ENCODE measurements at places on chromosomes 12 and 14.
A peak's percentile ranks its signal among the peaks of the same experiment; 100 is the strongest.

- peak; percentile 23 for DNase-seq
Measured at GRCh38 chr12:120261951-120262851, 3.3 kb downstream of the PXN start.

DNA sequence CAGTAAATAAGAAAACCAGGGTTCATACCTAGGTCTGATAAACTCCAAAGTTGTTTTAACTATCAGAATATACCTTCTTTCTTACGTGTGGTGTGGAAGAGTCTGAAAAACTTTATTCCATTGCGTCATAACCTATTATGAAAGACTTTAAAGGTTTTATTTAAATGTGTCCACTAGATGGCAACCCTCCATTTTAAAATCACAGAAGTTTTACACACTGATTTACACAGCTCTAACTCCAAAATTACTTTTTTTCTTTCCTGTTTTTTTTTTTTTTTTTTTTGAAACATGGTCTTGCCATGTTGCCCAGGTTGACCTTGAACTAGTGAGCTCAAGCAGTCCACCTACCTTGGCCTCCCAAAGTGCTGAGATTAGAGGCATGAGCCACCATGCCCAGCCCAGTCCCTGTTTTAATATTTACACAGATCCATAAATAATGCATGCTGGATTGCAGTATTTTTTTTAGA lies 17.3 kb upstream of the TMPRSS12 start:
- DNase-seq, result no peak

GRCh38 chr12:125983094-125983783 lies 918.0 kb downstream of the AACS start:
- peak; percentile 1 for DNase-seq

DNA sequence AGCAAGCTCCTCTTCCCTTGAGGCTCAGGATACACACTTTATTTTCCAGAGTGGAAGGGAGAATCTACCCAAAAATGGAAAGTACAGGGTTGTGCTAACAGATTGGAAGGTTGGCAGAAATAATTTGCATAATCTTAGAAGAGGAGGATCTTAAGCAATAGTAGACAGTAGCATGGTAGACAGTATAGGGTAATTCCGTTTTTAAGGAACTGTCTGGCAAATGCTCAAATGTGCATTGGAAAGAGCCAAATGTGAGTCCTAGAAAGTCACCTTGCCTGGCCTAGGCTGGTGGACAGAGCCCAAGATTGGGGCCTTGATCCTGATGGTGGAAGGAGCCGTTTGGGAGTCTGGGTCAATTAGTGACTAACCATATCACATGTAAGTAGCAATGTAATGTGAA lies 13.1 kb upstream of the CARMIL3 start:
- DNase-seq, result no peak

DNA sequence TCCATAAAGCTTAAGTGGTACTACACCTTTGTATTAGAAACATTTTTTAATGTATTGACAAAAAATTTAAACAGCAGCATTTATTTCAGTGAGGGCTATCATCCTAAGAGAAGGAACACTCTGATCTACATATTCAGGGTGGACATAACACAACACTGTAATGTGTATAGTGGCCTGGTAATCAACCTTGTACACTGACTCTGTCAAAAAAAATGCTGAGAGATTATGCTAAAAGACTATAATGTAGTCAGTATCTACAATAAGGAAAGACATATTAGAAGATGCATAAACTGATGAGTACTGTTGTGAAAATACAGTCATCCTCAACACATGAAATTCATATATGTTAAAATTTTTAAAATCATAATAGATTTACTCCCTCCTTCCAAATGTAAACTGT lies 68.2 kb downstream of the C2CD5 start:
- no peak for DNase-seq

DNA sequence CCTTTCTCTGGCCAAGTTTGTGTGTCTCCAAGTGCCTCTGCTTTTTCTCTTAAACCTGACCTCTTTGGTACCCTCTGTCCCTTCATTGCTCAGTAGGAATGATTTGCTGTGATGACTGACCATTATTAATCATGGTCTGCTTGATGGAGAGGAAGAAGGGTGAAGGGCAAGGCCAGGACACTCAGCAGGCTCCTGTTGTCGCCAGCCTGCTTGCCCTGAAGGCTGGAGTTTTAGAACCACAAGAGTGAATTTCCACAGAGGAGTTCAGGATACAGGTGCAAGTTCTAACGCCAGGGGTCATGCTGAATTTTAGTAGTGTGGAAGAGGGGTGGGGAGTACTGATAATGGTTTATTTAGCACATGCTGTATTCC lies 2.8 kb upstream of the ITGA5 start:
- no peak for DNase-seq

GRCh38 chr14:38723959-38724358 lies 379.1 kb downstream of the SEC23A start:
- no peak for DNase-seq

- DNase-seq, result no peak
Measured at GRCh38 chr12:66744956-66745383, 66.1 kb upstream of the GRIP1 start.

- DNase-seq, result no peak
Measured at GRCh38 chr14:104341532-104342434, 203.4 kb downstream of the KIF26A start.

DNA sequence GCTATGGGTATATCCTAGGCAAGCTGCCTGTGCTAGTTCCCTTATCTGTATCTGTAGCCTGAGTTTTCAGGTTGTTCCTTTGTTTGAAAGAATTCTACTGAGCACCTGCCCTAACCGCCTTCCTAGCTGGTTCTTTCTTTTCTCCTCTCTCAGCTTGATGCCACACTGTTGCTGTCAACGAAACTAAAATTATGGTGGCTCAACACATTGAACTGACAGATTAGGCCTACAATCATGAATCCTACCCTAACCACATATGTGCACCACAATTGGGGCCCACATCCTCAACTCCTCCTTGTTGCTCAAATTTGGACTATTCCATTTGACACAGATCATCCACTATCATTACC lies 36.2 kb upstream of the RESF1 start:
- DNase-seq, result no peak

DNA sequence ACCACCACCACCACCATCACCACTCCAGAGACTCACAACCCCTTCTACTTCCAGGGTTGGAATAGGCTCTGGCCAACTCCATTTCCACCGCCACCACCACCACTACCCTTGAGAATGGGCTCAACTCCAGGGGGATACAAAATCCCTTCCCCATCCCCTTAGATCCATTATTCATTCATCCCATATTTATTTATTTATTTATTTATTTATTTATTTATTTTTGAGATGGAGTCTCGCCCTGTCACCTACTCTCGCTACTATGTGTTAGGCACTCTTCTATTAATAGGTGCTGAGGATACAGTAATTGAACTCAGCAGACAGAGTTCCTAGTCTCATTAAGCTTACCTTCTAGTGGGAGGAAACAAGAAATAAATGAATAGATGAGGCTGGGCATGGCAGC lies 4.8 kb upstream of the ADCY6 start:
- no peak for DNase-seq

GRCh38 chr12:82866227-82866775 lies 179.6 kb downstream of the TMTC2 start:
- no peak for DNase-seq

DNA sequence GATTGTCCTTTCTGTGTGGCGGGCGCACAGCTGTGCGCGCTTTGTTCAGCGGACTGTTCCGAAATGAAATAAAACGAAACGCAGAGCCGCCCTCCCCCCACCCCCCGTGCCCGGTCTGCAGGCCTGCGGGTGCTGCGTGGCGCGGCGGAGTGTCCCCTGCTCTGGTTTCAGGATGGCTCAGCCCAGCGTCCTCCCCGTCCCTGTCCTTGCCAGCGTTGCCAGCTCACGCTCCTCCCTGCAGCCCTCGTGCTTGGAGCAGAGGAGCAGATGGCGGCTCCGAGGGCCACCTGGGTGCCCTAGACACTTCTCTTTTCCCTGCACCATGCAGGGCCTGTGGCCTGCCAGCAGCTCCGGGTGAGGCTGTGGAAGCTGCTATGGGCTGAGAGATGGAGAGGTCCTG lies 17.5 kb upstream of the BEGAIN start:
- no peak for DNase-seq

GRCh38 chr12:90211017-90211416 lies 502.4 kb upstream of the ATP2B1 start:
- DNase-seq, result no peak

GRCh38 chr12:48961331-48961730 lies 4.0 kb upstream of the ARF3 start:
- DNase-seq, result no peak

DNA sequence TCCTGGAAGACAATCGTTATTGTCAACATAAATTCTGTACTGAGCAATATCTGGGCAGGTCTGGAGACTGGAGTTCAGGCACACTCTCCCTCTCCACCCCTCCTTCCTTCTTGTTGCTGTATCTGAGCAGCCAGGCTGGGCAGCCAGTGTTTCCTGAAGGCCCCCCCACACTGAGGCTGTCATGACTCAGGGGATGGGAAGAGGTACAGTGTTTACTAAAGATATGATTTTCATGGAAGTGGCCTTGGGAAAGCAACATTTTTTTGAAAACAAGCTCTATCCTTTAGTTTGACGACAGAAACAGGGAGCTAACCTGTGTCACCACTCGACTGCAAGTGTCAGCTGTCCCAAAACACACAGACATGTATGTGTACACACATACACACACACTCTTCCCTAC lies 1485.4 kb upstream of the TMEM132C start:
- DNase-seq, result no peak

- DNase-seq, result no peak
Measured at GRCh38 chr14:94582199-94582750, 1.0 kb downstream of the SERPINA5 start.

Data from stimulated activated CD4-positive, alpha-beta T cell treated with anti-CD3 and anti-CD28 coated beads, Interleukin-2, amount 100 ng/mL, for 24 hours (primary cell).